ENCODE measurements at places on chromosomes 12 and 14.

- H3K27me3 ChIP-seq, result no peaks in the 10 kb centered on the region
- H3K27ac ChIP-seq, result no peak overlapping the region
- H3K4me3 ChIP-seq, result no peak overlapping the region
- H3K4me1 ChIP-seq, result no peaks in the 10 kb centered on the region
Observed at GRCh38 chr12:2560356-2560755, 234.4 kb upstream of the FKBP4 start.

DNA sequence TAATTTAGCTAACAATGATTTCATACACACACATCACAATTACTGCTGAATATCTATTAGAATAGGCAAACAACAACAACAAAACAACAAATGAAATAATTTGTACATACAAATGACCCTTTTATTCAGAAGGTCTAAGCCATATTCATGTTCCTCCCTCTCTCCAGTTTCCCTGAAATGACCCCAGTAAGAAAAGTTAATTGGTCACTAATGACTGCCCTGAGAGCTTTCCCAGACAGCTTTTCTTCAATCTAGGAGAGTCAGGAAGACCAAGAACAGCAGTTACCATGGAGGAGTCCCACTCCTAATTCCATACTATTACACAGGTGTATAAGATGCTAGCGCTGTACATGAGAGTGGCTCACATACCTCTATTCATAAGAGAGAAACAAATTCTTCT is 121.2 kb upstream of the GRIP1 start:
- H3K27ac ChIP-seq, result no peak overlapping the region
- H3K4me1 ChIP-seq, result no peaks in the 10 kb centered on the region
- DNase-seq, result no peak
- no peaks in the 10 kb centered on the region for H3K36me3 ChIP-seq
- H3K4me3 ChIP-seq, result no peak overlapping the region
- H3K27me3 ChIP-seq, result no peaks in the 10 kb centered on the region

- no peaks in the 10 kb centered on the region for H3K27me3 ChIP-seq
- no peak overlapping the region for H3K4me3 ChIP-seq
- H3K4me1 ChIP-seq, result peaks cover 9% of the 10 kb centered on the region
- H3K27ac ChIP-seq, result no peak overlapping the region
- no peaks in the 10 kb centered on the region for H3K36me3 ChIP-seq
Observed at GRCh38 chr12:701896-702539, 38.8 kb upstream of the NINJ2 start.

DNA sequence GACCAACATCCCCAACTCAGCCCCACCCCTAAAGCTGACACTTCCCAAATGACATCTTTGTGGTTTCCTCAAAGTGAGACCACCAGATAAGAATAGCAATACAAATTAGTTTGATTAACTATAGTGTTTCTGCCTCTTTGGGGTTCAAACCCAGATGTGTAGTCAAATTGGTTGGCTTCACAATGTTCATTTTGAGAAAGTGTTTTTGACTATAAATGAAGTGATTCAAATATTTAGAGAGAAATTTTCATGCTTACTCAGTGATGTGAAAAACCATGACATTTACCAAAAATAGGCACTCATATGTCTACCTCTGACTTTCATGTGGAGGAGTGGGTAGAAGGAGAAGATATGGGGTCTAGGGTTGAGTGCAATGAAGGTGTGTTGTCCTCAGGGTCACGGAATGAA is 218.4 kb downstream of the BCAT1 start:
- H3K36me3 ChIP-seq, result no peaks in the 10 kb centered on the region
- no peaks in the 10 kb centered on the region for H3K27me3 ChIP-seq
- no peak overlapping the region for H3K27ac ChIP-seq
- DNase-seq, result no peak
- H3K4me1 ChIP-seq, result no peaks in the 10 kb centered on the region

DNA sequence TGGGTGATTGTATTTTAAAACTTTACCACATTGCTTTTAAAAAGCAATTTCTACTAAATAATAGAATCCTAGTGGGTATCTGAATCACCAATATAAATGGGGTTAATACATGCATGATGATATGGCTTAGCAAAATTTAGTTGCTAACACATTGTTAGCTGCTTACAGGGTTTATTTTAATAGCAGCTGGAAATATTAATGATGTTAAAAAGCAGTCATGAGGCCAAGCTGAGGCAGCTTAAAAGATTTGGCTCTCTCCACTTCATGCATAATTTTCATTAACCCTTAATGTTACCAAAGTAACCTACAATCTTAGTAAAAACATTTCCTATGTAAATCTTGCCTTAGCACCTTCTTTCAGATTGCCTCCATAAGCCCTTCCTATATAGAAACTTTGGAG is 49.2 kb upstream of the CNOT2 start:
- no peak for DNase-seq
- H3K27ac ChIP-seq, result no peak overlapping the region
- no peak overlapping the region for H3K4me3 ChIP-seq
- H3K36me3 ChIP-seq, result no peaks in the 10 kb centered on the region
- H3K27me3 ChIP-seq, result no peaks in the 10 kb centered on the region

GRCh38 chr14:50835280-50835679 is 4.3 kb upstream of the NIN start:
- H3K4me1 ChIP-seq, result peaks cover 24% of the 10 kb centered on the region
- H3K36me3 ChIP-seq, result no peaks in the 10 kb centered on the region
- peak; percentile 69 for DNase-seq
- H3K27me3 ChIP-seq, result no peaks in the 10 kb centered on the region
- H3K4me3 ChIP-seq, result no peak overlapping the region

DNA sequence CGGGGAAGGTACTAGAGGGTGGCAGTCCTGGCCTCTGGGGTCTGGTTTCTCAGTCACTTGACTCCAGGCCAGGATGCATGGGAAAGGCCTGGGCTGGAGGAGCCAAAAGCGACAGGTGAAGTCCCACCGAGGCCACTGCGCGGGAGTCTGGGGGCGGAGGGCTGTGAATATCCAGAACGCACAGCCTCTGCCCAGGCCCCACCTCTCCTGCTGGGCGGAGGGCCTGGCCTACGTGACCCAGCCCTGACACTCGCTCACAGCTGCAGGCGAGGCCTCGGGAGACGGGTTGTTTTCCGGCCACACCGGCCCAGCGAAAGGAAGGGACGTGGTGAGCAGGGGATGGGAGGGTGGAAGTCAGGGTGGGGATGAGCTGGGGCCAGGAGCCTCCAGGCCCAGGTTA is 91.2 kb downstream of the RFLNA start:
- no peak overlapping the region for H3K4me3 ChIP-seq
- H3K36me3 ChIP-seq, result peaks cover 17% of the 10 kb centered on the region
- no peak for DNase-seq
- peaks cover 30% of the 10 kb centered on the region for H3K4me1 ChIP-seq
- no peaks in the 10 kb centered on the region for H3K27me3 ChIP-seq
- no peak overlapping the region for H3K27ac ChIP-seq

DNA sequence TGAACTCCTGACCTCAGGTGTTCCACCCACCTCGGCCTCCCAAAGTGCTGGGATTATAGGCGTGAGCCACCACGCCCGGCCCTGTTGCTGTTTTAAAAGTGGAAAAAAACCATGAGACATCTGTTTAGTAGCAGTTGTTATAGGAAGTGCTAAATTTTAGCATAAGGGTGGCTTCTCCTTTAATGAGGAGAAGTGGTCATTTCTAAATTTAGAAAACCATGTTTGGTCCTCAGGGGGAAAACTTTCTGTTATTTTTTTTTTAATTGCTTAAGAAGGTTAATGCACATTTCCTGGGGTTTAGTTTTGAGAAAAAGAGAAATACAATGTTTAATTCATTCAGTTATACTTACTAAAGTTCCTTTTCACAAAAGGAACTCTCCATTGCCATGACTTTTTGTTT is 102.1 kb downstream of the MYRFL start:
- no peak overlapping the region for H3K4me3 ChIP-seq
- H3K27me3 ChIP-seq, result peaks cover 3% of the 10 kb centered on the region

GRCh38 chr14:99896361-99896760 is 103.1 kb downstream of the EML1 start:
- no peaks in the 10 kb centered on the region for H3K27me3 ChIP-seq
- H3K27ac ChIP-seq, result no peak overlapping the region
- DNase-seq, result no peak
- no peak overlapping the region for H3K4me3 ChIP-seq

GRCh38 chr12:47881826-47882427 is 22.9 kb downstream of the VDR start:
- no peak overlapping the region for H3K27ac ChIP-seq
- DNase-seq, result no peak
- H3K4me1 ChIP-seq, result peaks cover 44% of the 10 kb centered on the region
- no peak overlapping the region for H3K4me3 ChIP-seq
- no peaks in the 10 kb centered on the region for H3K27me3 ChIP-seq

DNA sequence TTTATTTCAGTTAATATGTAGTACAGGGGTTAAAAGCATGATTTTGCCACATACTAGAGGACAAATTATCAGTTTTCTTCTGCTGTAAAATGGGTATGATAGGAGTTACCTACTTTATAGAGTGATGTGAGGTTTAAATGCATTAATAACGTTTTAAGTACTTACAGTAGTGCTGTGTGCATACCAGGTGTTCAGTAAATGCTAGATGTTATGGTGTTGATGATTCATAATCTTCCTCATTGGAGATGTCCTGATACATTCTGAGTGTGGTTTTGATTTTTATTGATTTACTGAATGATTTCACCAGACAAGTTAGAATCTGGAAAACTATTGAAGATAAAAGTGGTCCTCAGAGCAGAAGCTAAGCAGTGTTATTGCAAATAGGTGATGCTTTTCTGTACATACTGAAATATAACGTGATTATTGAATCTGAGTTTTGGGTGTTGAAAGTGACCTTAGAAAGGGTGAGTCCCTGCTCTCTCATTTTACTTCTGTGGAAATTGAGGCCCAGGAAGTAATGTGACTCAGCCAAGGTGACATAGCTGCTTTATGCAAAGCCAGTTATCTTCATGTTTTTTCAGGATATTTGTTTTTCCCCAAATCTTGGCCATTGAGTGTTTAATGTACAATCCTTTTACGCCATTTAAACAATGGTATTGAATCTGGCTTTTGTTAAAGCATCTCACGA is 54.7 kb downstream of the VRK1 start:
- H3K4me1 ChIP-seq, result no peaks in the 10 kb centered on the region
- no peaks in the 10 kb centered on the region for H3K27me3 ChIP-seq
- no peak for DNase-seq
- no peak overlapping the region for H3K4me3 ChIP-seq
- no peak overlapping the region for H3K27ac ChIP-seq

DNA sequence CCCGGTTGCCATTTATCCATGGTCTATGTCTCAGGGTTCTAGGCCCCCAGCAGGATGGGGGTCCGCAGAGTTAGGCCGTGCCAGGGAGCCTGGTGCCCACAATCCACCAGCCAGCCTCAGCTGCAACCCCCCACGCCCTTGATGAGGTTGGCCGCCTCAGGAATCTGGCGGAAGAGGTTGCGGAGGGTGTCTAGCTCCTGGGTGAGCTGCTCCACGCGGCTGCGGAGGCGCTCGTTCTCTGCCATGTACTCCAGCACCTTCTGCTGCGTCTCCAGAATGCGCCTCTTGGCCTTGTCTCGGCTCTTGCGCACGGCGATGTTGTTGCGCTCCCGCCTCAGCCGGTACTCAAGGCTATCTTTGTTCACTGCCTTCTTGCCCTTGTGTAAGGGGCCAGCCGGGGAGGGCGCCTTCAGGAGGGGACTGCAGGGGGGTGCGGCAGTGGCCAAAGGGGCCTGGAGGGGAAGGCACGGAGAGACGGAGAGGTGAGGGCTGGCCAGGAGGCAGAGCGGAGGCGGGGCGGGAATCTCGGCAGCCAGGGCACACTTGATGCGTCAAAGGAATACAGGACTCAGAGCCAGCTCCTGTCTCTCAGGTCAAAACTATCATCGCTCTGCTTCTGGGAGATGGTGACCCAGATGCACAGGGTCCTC is 1.6 kb downstream of the CEBPE start:
- H3K4me3 ChIP-seq, result no peak overlapping the region
- peaks cover 5% of the 10 kb centered on the region for H3K27me3 ChIP-seq
- no peaks in the 10 kb centered on the region for H3K36me3 ChIP-seq
- no peak for DNase-seq
- peak overlapping the region; percentile 80 for H3K27ac ChIP-seq
- H3K4me1 ChIP-seq, result peaks cover 57% of the 10 kb centered on the region

DNA sequence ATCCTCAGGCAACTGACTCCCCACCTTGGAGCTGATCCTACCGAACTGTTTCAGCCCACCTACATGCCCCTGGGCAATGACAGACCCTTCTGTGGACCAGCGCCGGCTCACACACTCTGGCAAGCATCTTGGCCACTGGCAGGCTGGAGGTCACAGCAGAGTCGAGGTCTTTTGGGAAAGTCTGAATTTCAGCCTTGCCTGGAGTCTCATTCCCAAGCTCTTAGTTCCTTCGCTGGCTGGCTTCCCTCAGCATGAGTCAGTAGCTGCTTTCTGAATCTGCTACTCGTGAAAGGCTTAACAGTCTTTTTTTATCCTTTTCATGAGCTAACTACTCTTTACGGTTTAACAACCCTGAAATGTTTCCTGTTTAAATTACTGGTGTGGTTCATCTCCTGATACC is 44.5 kb downstream of the ASCL4 start:
- no peaks in the 10 kb centered on the region for H3K27me3 ChIP-seq
- DNase-seq, result no peak
- H3K4me3 ChIP-seq, result no peak overlapping the region
- no peaks in the 10 kb centered on the region for H3K4me1 ChIP-seq
- no peak overlapping the region for H3K27ac ChIP-seq
- H3K36me3 ChIP-seq, result no peaks in the 10 kb centered on the region

DNA sequence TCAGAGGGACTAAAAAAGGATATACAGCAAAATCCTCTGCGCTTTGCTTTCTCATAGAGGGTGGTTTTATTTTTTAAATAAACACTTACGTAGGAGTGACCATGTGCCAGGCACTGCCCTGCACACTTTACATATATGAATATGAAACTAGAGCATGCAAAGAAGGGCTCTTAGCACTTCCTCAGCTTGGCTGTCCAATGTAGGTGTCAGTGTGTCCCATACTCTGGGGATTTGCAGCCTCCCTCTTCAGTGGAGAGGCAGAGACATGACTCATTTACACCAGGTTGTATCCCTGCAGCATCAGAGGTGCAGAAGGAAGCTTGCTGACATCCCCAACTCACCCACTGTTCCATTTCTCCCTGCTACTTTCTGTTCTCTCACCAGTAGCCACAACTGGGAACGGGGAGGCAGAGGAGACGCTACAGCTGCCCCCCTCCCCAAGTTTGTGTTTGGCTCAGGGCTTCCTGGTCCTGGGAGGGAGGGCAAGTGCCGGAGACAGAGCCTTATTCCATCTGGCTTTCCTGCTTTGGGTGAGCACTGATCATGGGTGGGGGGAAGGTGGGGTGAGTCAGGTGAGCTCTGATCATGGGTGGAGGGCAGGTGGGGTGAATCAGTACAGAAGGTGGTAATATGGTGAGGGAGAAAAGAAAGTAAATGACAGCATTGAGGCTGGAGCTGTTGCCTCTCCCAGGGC is 4.9 kb upstream of the KRT5 start:
- no peaks in the 10 kb centered on the region for H3K36me3 ChIP-seq
- H3K27me3 ChIP-seq, result peaks cover 2% of the 10 kb centered on the region
- no peak overlapping the region for H3K4me3 ChIP-seq
